Common myeloid progenitor, CD34-positive (primary cell): ENCODE measurements at places on chromosomes 5 and 9.

DNA sequence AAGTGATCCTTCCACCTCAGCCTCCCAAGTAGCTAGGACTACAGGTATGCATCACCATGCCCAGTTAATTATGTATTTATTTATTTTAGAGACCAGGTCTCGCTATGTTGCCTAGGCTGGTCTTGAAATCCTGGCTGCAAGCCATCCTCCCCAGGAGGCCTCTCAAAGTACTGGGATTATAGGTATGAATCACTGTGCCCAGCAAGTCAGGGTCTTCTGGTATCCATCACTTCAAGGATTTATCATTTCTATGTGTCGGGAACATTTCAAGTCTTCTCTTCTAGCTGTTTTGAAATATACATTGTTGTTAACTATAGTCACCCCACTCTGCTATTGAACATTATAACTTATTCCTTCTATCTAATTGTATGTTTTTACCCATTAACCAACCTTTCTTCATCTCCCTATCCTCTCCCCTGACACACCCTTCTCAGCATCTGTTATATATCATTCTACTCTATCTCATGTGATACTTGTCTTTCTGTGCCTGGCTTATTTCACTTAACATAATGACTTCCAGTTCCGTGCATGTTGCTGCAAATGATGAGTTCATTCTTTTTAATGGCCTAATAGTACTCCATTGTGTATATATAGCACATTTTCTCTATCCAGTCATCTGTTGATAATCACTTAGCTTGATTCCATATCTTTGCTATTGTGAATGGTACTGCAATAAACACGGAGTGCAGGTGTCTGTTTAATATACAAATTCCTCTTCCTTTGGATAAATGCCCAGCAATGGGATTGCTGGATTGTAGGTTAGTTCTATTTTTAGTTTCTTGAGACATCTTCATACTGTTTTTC is 26.4 kb downstream of the UTP15 start:
- H3K4me3 ChIP-seq, result no peak overlapping the region
- H3K36me3 ChIP-seq, result no peaks in the 10 kb centered on the region
- DNase-seq, result no peak
- H3K4me1 ChIP-seq, result no peaks in the 10 kb centered on the region
- H3K27me3 ChIP-seq, result no peaks in the 10 kb centered on the region

DNA sequence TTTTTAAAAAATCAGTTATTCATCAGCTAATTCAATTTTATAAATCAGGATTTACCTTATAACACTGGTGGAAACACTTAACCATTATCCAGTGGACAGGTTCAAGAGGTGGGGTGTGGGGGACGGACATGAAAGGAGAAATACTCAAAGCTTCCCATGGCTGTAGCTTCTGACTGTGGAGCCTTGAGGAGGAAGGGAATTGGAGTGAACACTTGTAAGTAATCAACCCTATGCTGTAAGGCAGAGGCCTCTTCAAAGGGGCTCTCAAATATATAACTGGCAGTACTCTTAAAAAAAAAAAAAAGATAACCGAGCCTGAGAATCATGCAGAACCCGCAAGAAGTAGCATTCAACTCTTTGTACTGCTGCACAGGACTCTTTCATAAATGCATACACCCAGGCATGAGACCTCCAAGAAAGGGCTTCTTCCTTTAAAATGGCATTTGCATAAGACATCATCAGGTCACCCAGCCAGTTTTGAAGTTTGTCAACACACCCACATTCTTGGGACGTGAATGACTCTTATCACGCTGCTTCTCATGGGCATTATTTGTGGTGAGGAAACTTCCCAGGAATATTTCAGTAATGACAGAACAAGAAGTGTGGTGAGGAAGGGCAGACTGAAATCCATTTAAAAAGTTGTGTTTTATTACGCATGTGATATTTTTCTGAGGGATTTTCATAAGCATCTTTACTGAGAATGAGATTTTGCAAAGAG is 8.1 kb downstream of the OSMR start:
- H3K36me3 ChIP-seq, result no peaks in the 10 kb centered on the region
- no peak for DNase-seq
- no peaks in the 10 kb centered on the region for H3K4me1 ChIP-seq
- H3K27me3 ChIP-seq, result peaks cover 37% of the 10 kb centered on the region

DNA sequence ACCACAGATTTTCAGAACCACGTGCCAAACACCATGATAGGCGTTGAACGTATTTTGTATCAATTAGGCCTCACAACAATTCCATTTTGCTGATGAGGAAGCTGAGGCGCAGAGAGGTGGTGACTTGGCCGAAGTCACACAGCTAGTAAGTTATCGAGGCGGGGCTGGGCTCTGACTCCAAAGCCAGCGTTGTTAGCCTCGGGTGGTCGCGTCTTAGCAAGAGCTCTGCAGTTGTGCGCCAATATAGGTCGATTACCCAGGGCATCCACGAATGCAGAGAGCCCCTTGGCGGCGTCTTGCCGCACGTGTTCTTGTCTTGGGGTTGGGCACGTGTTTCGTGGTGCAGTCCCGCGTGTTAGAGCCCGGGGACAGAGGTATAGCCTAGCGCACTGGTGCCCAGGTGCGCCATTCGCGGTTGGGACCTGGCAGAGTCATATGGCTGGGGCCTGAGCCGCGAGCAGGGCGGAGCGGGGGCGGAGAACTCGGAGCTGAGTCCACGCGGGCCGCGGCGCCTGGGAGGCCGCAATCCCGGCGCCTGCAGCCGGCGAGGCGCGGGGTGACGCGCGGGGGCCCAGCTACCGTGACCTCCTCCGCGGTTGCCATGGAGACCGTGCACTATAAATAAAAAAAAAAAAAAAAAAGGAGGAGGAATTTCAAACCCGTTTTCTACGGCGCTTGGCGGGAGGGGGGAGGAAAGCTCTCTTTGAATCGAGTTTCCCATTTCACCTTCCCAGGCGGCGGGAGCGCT is 62.3 kb downstream of the CXXC5 start:
- no peaks in the 10 kb centered on the region for H3K36me3 ChIP-seq
- peak overlapping the region; percentile 30 for H3K4me3 ChIP-seq
- peaks cover 37% of the 10 kb centered on the region for H3K4me1 ChIP-seq

DNA sequence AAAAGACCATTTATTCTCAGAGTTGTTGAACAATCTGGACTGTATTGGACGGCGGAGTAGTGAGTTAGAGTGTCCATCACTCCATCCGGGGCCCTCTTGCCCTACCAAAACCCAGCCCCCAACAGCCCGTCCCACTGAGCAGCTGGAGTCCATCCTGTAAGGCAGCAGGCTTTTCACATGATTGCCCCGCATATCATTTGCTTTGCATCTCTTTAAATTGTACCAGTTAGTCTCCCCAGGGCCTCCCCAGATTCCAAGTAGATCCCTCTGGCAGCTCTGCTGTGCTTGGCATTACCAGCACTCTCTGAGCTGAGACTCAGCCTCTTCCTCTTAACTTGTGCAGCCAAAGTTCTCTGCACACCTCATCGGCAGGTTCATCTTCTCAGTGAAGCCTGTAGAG is 48.6 kb upstream of the ADCY2 start:
- no peak for DNase-seq
- H3K4me1 ChIP-seq, result no peaks in the 10 kb centered on the region
- H3K27me3 ChIP-seq, result no peaks in the 10 kb centered on the region
- no peaks in the 10 kb centered on the region for H3K36me3 ChIP-seq
- H3K27ac ChIP-seq, result no peak overlapping the region

- H3K36me3 ChIP-seq, result no peaks in the 10 kb centered on the region
- H3K4me1 ChIP-seq, result peaks cover 5% of the 10 kb centered on the region
- no peaks in the 10 kb centered on the region for H3K27me3 ChIP-seq
- peak; percentile 33 for DNase-seq
Measured at GRCh38 chr9:14214065-14214684, 99.8 kb downstream of the NFIB start.

DNA sequence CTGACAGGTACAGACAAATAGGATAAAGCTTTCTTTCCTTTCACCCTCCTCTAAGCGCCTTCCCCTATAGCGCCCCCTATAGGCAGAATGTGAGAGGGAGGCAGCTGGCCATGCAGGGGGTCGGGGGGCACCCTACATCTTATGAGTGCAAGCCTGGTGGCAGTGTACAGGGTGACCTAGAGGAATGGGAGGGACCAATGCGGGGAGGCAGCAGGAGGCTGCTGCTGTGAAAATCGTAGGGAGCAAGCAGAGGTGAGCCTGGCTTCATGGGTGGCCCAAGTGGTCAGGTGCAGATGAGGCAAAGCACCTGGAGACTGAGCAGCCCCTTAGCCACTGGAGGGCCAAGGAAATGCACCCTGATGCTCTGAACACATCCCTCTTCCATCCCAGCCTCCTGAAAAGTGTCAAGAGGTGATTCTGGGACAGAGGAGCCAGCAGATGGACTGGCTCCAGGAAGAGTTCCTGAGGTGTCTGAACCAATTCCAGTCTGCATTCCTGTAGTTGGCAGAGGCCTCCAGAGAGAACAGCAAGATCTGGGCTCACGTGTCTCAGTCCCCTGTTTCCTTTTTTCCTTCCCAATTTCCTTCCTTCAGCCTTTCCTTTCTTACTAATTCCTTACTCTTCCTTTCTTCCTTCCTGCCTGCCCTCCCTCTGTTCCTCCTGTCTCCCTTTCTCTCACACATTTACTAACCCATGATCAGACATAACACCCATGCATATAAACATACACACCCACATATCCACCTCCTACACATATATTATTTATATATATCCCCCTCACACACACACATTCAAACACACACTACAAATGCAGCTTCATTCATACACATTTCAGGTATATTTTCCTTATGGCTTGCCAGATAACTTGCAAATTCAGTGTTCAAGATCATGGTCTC is 32.8 kb upstream of the GALNT10 start:
- no peaks in the 10 kb centered on the region for H3K4me1 ChIP-seq
- H3K27me3 ChIP-seq, result peaks cover 4% of the 10 kb centered on the region
- no peak overlapping the region for H3K27ac ChIP-seq
- no peak for DNase-seq
- no peaks in the 10 kb centered on the region for H3K36me3 ChIP-seq
- no peak overlapping the region for H3K4me3 ChIP-seq

- H3K4me3 ChIP-seq, result no peak overlapping the region
- no peaks in the 10 kb centered on the region for H3K27me3 ChIP-seq
- no peak for DNase-seq
- no peaks in the 10 kb centered on the region for H3K36me3 ChIP-seq
- H3K27ac ChIP-seq, result no peak overlapping the region
- H3K4me1 ChIP-seq, result no peaks in the 10 kb centered on the region
Measured at GRCh38 chr9:2663461-2664173, 42.0 kb downstream of the VLDLR start.

DNA sequence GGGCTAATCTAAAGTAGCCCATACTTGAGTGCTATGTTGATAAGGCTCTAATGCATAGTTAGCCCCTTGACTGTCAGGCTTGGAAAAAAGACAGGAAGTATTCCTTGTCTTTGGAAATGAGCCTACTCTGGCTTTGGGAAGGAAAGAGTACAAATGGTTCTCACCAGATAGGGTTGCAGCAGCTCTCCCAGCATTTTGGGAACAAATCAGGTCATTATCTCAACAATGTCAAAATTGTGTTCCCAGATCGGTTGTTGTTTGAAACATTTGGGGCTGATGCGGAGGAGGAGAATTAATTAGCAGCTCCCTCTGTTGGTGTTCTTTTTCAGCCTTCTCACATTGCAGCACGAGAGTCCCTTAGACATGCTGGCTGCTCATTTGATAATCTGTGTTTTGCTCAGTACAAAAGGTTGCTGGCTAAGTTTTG is 294.7 kb upstream of the DMRT1 start:
- H3K36me3 ChIP-seq, result no peaks in the 10 kb centered on the region
- no peak overlapping the region for H3K4me3 ChIP-seq
- H3K27me3 ChIP-seq, result no peaks in the 10 kb centered on the region
- DNase-seq, result no peak

GRCh38 chr9:87950296-87950695 is 24.0 kb downstream of the CDK20 start:
- no peak overlapping the region for H3K27ac ChIP-seq
- no peak overlapping the region for H3K4me3 ChIP-seq
- peaks cover 3% of the 10 kb centered on the region for H3K27me3 ChIP-seq
- no peaks in the 10 kb centered on the region for H3K4me1 ChIP-seq
- no peaks in the 10 kb centered on the region for H3K36me3 ChIP-seq
- DNase-seq, result no peak

DNA sequence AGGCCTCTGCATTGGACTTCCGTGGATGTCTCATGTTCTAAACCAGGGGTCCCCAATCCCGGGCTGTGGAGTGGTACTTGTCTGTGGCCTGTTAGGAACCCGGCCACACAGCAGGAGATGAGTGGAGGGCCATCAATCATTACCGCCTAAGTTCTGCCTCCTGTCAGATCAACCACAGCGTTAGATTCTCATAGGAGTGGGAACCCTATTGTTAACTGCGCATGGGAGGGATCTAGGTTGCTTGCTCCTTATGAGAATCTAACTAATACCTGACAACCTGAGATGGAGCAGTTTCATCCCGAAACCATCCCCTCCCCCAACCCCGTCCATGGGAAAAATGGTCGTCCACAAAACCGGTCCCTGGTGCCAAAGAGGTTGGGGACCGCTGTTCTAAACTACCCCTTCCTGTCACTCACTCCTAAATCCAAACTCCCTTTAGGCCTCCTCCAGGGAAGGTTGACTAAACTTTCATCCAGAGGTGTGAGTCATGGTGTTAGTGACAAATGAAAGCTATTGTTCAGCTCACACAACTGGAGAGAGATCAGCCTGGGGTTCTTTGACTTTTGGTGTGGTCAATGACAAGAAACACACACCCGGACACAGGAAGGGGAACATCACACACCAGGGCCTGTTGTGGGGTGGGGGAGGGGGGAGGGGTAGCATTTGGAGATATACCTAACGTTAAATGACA is 9.5 kb downstream of the KCNV2 start:
- H3K27me3 ChIP-seq, result no peaks in the 10 kb centered on the region
- H3K4me1 ChIP-seq, result no peaks in the 10 kb centered on the region
- H3K4me3 ChIP-seq, result no peak overlapping the region
- no peaks in the 10 kb centered on the region for H3K36me3 ChIP-seq
- H3K27ac ChIP-seq, result no peak overlapping the region
- DNase-seq, result no peak

DNA sequence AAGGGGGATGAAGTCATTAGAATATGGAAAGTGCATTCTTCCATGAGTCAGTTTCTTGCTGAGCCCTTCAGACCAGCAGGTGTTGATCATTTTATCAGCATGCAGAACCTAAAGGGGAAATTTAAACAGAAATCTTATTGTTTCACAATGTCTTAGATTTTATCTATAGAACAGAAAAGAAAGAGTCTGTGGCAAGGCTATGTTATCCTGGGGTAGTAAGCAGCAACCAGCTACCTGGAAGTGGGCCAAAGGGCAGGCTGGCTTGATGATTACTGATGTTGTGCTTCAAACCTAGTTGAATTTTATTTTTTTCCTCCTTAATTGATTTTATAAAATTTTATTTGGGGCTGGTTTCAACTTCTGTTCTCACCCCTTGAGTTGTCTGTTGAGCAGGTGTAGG is 101.5 kb downstream of the LRRC70 start:
- H3K27ac ChIP-seq, result no peak overlapping the region
- DNase-seq, result no peak
- no peaks in the 10 kb centered on the region for H3K4me1 ChIP-seq
- H3K36me3 ChIP-seq, result no peaks in the 10 kb centered on the region

DNA sequence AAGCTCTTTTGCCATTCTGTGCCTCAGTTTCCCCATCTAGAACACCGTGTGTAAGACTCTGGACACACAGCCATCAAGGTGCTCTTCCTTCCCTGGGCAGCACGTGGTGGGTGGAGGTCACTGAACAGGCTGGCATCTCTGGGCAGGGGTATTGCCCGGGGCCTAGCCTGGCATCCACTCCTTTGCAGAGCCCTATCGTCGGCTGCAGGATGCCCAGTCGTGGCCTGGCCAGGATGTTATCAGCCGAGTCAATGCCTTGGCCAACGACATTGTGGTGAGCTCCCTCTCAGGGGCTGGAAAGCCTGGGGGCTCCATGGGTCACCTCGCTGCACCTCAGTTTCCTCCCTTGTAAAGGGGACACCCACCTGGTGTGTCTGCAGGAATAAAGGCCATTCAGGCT is 4.0 kb downstream of the ADGRD2 start:
- no peak overlapping the region for H3K27ac ChIP-seq
- no peaks in the 10 kb centered on the region for H3K36me3 ChIP-seq
- no peak for DNase-seq
- peaks cover 45% of the 10 kb centered on the region for H3K27me3 ChIP-seq
- H3K4me3 ChIP-seq, result no peak overlapping the region
